H1 (cell line): ENCODE measurements at places on chromosomes 6 and 20.
A peak's percentile ranks its signal among the peaks of the same experiment; 100 is the strongest.

- no peak for DNase-seq
These were observed 23.4 kb downstream of the DYNLT1 start for GRCh38 chr6:158620963-158621693.

DNA sequence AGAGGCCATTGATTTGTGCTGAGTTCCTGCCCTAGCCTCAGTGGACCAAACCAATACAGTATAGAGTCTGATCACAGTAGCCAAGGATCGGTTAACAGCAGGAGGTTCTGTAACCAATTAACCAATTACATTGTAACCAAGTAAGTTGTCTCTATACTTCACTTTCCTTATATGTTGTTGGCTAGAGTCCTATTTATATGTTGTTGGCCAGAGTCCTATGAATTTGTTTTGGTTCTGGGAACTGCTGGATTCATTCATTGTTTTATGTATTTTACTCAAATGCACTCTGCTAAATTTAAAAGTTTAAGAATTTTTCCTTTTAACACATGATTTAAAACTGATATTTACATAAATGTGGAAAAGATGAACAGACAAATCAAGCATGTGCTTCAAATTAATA lies 597.4 kb upstream of the HS3ST5 start:
- DNase-seq: no peak

DNA sequence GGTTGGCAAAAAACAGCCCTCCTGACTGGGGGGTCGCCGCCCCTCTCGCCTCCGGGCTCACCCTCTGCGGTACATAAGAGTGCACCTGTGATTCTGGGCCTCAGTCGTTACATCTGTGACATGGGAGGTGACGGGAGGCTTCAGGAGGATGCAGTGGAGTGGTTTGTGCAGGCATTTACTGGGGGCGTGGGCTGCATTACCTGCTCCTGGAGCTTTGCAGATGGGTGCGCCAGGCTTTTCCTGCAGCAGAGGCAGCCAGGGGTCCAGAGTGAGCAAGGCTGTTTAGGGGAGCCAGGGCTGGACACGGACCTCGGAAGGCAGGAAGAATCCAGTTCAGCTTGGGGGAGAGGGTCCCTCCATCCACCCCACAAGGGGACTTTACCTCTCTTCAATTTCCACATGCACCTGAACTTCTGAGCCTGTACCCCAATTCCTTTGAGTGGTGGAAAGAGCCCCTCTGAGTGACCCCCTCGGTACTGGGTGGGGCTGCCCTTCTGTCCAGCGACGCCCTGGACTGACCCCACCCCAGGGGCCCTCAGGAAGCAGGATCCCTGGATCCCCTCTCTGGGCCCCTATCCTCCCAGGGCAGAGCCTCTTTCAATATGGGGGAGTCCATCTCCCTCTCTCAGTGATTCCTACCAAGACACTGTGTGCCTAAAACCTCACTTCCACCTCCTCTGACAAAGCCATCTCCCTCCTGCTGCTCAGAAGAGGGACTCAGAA lies 134.0 kb downstream of the TAF4 start:
- peak; percentile 40 for DNase-seq

DNA sequence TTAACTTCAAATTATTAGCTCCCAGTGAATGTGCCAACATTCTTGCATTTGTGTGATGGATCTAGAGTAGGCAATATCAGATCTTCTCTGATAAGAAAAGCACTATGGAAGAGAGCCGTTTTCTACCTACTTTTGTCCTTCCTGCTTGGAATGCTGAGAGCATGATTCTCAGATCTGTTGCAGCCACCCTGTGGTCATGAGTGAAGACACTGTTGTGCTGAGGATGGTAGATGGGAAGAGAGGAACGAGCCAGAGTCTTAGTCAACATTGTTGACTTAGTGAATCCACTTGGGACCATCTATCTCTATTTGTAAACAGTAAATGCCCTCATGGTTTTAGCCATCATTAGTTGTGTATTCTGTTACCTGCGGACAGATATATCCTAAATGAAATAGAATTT lies 202.6 kb downstream of the CD109 start:
- no peak for DNase-seq

DNA sequence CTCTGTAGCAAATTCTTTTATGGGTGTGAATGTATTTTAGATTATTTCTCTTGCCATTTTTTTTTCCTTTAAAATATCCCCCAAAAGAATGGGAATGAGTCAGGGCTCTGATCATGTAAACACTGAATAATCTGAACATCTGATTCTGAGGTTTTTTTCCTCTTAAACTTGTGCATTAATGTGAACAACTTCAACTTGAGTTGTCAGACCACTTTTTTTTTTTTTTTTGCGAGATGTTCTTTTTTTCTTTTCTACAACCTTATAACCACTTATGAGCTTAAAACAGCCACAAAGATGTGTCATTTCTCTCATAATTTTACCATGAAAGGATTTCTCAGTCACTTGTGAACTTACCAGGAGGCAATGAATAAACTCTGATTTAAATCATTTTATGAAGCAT lies 85.3 kb downstream of the TBC1D7 start:
- DNase-seq: no peak

DNA sequence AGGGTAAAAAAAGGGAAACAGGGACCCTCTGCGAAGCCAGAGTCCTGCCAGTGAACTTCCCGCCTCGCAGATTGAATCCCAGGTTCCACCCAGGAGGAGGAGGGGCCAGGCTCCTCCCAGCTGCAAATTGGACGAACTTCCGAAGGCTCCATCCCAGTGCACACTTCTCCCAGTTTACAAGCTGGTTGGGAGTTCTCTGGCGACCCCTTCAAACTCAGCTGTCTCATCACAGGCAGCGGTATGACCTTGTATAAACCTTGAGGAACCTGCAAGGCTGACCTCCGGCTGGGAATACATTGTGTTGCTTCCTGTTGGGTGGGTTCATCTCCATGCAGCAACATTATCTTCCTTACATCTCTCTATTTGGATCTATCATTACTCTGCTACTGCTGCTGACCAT lies 962.7 kb downstream of the GRIK2 start:
- no peak for DNase-seq

GRCh38 chr20:36481380-36482043 lies 59.8 kb upstream of the MYL9 start:
- no peak for DNase-seq

DNA sequence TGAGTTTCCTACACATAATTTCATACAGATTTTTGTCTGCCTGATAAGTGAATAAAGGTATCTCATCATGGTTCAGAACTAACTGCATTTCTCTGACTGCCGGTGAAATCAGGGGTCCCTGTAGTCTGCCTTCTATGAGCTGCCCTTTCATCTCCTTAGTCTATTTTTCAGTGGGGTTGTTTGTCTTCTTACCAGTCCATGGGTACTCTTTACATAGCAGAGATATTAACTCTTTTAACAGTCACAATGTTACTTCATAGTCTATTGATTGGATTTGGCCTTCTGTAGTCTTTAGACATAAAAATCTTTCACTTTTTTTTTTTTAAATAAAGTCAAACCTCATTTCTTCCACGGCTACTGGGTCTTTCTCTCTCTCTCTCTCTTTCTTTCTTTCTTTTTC lies 79.8 kb downstream of the RALGAPA2 start:
- DNase-seq: no peak

- no peak for DNase-seq
These were observed 266.0 kb upstream of the CITED2 start for GRCh38 chr6:139640448-139640847.

DNA sequence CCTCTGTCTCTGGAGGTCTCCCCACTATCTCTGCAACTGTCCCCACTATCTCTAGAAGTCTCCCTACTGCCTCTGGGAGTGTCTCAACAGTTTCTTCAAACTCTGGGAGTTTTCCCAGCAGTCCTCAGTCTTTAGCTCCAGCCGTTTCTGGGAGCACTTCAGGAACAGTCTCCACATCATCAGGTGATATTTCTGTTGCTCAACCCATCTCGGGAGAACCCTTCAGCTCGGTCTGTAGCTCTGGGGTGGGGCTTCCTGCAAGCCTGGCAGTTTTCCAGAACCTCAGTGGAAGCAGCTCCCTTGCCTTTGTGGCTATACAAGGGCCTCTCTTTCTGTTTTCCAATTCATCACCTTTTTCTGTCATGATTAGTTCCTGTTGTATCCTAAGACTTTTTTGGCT lies 3.0 kb upstream of the SFTA2 start:
- DNase-seq: no peak

DNA sequence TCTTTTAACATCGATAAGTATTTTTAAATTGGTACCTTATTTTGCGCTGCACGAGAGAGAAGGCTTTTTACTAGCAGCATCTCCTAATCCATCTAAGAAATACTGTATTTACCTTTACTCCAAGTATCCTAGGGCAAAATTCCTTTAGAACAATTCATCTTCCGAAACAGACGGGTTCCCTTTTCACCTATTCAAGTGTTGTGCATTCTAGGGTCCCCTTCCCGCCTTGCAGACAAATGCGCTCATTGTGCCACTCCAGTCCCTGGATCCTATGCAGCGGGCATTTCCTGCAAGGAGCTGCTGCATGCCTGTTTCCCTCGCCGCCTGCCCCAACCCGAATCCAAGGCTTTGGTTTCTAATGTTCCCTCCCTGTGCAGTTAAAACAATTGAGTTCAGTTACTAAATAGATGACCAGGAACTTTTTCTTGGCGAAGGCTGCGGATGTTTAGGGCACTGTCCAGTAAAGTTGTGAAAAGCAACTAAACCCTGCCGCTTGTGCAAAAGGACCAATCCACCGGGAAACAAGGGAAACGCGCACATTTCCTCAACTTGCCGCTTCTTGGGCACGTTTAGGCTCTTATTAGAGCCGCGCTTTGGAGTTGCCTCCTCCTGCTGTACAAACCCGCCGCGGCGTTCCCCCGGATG lies 556 bp upstream of the SCAF8 start:
- no peak for DNase-seq

DNA sequence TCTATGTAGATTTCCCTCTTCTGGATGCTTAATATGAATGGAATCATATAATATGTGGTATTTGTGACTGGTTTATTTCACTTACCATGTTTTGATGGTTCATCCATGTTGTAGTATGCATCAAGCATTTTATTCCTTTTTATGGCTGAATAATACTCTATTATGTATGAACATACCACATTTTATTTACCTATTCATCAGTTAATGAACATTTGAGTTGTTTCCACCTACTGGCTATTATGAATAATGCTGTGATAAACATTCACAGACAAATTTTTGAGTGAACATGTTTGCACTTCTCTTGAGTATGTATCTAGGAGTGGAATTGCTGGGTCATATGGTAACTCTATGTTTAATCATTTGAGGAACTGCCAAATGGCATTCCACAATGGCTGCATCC lies 14.9 kb upstream of the ZNF451 start:
- DNase-seq: no peak

GRCh38 chr6:128882560-128882959 lies 378 bp upstream of the LAMA2 start:
- DNase-seq: no peak

DNA sequence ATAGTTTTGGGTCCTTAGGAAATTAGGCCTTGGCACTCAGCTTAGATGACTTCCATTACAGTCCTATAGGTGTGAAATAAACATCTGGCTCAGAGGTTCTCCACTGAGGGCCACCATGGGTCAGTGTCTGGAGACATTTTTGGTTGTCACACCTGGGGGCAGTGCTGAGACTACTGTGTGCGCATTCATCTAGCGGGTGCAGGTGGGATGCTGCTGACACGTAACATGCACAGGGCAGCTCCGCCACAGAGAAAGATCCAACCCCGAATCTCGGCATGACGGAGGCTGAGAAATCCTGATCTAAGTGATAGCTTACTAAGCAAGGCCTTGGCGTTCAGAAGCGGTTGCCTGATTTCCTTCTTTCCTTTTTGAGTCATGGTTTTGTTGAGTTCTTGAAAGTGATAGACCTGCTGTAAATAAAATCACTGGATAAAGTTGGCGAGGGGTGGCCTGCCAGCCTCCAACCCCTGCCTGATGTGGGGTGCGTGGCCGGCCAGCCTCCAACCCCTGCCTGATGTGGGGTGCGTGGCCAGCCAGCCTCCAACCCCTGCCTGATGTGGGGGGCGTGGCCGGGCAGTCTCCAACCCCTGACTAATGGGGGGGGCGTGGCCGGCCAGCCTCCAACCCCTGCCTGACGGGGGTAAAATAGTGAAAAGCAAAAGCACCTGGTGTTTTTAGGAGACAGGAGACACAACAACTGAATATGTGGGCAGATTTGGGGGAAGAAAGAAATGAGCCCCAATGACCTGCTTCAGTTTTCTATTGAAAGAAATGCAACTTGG lies 158.1 kb downstream of the CDH26 start:
- no peak for DNase-seq

DNA sequence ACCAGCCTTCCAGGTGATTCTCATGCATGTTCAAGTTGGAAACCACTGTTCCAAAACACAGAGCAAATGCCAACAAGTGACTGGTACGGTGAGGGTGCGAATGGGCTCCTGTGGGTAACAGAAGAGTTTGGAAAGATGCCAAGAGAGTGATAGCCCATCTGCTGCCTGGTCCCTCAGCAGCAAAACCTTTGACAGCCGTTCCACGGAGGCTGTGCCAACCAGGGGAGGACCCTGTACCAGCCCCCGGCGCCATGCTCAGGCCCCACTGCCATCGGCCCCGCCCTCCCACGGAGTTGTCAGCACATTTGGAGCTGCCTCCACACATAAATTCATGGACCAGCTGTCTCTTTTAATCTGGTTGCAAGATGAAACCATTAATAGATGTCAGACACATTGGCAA lies 4.4 kb upstream of the PTPRT start:
- DNase-seq: no peak

- DNase-seq: no peak
These were observed 698 bp upstream of the LRP11 start for GRCh38 chr6:149864578-149865535.

- no peak for DNase-seq
These were observed 714 bp upstream of the MYLK2 start for GRCh38 chr20:31818376-31818908.

DNA sequence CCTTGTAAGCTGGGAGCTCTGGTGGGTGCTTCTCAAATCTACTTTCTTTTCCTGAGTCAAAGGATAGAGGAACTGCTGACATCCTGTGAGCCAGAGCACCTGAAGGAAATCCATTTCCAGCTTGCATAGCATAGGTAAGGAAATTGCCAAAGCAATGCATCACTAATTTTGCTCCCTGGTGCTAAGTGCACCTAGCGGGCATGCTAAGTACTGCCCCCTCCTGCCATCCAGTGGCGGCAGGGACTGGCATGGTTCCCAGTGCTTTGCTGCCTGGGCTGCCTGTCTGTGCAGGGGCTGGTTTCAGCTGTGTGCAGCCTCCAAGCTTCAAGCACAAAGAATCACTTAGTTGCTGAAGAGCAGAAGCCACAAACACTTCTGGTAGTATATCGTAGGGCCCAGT lies 63.9 kb downstream of the FARS2 start:
- DNase-seq: no peak

GRCh38 chr6:28673787-28674671 lies 148.3 kb downstream of the GPX5 start:
- DNase-seq: peak; percentile 91
